Central memory CD4-positive, alpha-beta T cell (primary cell): ENCODE measurements at places on chromosomes 11 and 22.

DNA sequence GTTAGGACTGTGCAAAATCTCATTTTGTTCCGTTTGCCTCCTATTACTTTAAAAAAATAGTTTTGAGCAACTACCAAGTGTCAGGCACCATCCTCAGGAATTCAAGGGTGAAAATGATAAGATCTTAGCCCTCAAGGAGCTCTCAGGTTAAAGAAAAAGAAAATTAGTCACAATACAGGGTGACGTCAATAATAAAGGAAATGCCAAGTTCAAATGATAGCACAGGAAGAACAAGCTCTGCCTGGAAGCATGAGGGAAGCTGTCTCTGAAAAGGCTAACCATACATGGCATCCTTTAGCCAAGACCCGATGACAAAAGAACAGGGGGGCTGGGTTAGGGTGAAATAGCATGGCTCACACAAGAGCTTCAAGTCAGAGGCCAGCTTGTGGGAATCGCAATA lies 11.1 kb upstream of the MPZL2 start:
- DNase-seq: no peak

GRCh38 chr22:45692549-45692948 lies 20.9 kb downstream of the ATXN10 start:
- DNase-seq: no peak

DNA sequence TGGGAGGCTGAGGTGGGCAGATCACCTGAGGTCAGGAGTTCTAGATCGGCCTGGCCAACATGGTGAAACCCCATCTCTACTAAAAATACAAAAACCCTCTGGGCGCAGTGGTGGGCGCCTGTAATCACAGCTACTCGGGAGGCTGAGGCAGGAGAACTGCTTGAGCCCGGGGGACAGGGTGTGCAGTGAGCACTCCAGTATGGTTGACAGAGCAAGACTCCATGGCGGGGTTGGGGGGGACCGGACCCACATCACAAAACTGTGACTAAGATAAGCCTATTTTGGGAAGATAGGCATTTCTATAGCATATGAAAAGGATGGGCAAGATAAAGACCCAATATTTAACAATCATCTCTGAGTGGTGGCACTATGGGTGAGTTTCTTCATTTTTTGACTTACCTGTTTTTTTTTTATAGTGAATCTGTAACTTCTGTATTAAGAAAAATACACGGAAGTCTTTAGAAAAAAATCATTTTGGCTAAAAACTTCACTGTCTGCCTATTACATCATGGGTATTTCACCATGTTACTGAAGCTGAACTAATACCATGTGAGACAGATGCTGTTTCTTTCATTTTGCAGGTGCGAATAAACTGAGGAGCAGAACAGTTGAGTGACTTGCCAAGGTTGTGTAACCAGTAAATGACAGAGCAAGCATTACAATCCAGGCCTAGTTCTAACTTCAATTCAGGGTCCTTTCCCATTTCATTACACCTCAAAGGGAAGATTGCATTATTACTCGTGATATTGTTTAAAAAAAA lies 2.5 kb downstream of the CELF1 start:
- no peak for DNase-seq

- no peak for DNase-seq
Observed at GRCh38 chr11:82907371-82907770, 5.8 kb downstream of the DDIAS start.

GRCh38 chr11:13955971-13956421 lies 6.5 kb upstream of the SPON1 start:
- DNase-seq: peak; percentile 54

GRCh38 chr11:1879342-1879940 lies 12.3 kb downstream of the PRR33 start:
- DNase-seq: no peak
